ENCODE measurements at places on chromosomes 1 and 21.

GRCh38 chr1:67818725-67819301 is 14.5 kb downstream of the GNG12 start:
- DNase-seq, result no peak

- DNase-seq, result no peak
Observed at GRCh38 chr1:2240270-2241156, 12.4 kb downstream of the SKI start.

DNA sequence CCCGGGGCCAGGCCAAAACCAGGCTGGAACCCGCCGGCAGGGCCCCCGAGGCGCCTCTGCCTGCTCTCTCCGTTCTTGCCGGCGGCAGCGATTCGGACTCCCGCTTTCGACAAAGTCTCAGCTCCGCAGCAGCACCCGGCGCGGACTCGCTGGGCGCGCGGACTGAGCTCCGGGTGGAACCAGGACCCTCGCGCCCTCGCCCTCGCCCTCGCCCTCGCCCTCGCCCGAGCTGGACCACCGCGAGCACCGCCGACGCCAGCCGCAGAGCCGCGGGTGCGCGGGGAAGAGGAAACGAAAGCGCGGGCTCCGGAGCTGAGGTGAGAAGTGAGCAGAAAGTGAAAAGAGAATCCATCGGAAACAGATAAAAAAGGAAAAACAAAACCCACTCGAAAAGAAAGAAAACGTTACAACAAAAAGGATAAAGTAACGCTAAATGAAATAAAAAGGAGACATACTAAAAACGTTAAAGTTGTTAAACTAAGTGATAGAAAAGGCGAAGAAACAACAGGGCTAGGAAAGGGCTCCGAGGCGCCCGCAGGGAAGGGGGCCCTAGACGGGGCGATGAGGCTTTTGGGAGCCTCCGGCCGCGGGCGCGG is 64.9 kb downstream of the MEF2D start:
- no peak for DNase-seq

DNA sequence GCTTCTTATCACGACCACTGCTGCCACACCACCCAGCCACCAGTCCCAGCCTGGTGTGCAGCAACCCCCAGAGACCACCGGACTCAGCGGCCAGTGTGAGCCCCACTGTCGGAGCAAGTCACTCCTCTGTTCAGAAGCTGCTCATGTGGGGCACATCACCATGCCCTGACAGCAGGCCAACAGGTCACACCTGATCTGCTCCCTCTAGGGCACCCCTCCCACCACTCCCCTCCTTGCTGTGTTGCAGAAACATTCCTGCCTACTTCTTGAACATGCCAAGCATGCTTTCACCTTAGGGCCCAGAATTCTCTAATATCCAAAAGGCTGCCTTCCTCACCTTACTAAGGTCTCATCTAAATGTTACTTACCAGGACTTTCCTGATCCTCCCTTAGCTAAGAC is 146.5 kb downstream of the SLC45A1 start:
- DNase-seq, result no peak

GRCh38 chr1:15042866-15043265 is 110.7 kb upstream of the TMEM51 start:
- no peak for DNase-seq

DNA sequence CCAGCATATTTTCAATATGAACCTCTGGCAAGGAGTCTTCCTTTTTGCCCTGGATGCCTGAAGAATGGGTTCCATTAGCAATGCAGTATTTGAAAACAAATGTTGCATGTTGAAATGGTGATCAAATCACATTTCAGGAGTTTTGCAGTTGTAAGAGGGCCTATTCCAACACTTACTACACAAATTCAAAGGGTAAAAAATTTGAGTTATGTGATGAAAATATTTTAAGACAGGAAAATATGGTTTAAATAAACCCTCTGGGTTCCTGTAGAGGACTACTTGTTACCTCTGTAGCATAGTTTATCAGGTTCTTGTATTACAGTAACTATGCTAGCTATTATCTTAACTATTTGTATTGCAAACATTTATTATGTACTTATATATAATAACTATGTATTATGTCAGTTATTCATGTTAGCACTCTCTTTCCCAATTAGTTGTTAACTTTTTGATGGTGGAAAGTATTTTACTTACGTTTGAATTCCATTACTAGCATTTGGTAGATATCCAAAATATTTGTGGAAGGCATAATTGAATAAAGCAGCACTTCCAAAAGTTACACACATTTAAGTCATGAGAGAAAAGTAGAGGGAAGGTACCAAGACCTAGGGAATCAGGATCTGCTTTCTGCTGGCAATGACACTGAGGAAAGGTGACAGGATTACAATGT is 312.9 kb downstream of the GRIK1 start:
- DNase-seq, result no peak

GRCh38 chr21:43957128-43957571 is 55.0 kb upstream of the TRAPPC10 start:
- no peak for DNase-seq

DNA sequence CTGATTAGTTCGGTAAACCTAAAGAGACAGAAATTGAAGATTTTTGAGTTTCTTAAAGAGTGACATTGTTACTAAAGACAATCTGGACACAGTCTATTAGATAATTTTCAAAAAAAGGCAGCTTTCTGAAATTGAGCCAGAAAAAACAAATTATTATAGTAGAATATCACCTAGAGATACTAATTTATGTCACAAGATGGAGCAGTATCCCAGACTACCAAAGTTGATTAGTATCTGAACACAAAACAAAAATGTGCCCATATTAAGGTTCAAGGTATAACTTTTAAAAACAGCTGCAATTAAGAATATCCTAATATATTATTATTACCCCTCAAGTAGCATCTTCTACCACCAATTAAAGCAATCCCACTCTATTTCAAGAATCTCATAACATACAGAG is 40.5 kb upstream of the SYT2 start:
- DNase-seq, result no peak

DNA sequence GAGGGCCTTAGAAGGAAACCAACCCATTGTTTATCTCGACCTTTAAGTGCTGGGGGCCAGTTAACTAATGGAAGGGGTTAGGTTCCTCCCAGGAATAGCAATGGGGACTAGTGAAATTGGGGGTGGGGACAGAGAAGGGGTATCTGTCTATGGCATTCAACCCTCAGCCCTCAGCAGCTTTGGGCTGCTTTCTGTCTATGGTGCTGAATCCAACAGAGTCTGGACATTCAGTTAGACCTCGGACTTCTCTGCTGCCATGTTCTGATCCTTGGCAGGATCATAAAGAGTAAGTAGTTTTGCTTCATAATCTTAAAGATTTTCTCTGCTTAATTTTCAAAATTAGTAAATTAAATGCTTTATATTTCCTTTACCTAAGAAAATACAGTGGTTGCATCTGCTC is 2.6 kb upstream of the EPHA10 start:
- DNase-seq, result no peak

GRCh38 chr21:44708213-44708865 is 3.0 kb downstream of the TSPEAR start:
- no peak for DNase-seq

GRCh38 chr1:17661546-17662157 is 93.5 kb upstream of the ACTL8 start:
- no peak for DNase-seq

DNA sequence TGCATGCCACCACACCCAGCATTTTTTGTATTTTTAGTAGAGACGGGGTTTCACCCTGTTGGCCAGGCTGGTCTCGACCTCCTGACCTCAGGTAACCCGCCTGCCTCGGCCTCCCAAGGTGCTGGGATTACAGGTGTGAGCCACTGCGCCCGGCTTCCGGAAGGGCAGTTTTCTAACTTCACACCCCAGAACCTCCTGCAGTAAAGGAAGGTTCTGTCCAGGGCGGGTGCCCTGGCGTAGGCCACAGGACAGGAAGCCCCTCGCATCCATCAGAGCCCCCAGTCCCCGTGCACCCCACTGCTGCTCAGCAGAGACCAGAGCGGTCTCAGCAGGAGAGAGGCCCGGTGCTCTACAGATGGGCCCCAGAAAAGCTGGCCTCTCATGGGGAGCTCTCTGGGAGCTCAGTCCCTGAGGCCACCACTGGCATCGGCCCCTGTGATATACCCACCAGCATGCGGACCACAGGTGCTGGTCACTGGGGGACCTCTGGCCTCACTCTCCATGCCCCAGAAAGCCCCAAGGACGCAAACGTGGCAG is 4.1 kb upstream of the DNMT3L start:
- DNase-seq, result no peak

DNA sequence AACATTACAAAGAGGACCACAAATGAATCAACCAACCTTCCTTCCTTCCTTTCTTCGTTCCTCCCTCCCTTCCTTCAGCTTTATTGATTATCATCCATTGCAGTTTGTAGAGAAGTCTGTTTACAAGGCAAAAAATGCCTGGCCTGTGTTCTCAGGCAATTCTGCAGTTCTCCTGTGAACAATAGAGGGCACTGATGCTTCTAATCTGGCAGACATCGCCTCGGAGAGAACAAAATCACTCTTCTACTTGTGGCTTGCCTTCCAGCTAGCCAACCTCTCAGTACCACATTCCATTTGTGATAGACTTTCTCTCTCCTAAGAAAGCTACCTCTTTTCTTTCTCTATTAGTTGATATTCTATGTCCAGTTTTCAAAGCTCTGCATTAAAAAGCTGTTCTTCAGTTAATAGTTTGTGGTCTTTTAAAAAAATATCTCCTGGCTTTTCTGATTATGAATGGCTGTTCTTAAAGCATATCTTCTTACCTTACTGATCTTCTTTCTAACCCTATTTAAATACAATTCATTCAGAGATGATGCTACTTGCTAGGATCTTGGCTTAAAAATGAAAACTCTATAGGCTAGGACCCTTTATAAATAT is 26.9 kb upstream of the ESRRG start:
- DNase-seq, result no peak

DNA sequence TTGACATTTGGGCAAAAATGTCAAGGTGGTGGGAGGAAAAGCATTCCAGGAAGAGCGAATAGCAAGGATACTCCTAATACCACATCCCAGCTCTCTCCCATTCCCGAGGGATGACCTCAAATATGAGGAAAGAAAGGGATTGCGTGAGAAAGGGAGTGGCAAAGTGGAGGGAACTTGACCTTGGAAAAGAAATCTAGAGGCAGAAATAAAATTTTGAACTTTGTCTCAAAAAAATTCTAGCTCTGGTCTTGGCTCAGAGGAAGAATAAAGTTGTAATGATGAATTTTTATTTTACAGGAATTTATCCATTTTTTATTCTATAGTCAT is 127.8 kb downstream of the TBX19 start:
- DNase-seq, result no peak

DNA sequence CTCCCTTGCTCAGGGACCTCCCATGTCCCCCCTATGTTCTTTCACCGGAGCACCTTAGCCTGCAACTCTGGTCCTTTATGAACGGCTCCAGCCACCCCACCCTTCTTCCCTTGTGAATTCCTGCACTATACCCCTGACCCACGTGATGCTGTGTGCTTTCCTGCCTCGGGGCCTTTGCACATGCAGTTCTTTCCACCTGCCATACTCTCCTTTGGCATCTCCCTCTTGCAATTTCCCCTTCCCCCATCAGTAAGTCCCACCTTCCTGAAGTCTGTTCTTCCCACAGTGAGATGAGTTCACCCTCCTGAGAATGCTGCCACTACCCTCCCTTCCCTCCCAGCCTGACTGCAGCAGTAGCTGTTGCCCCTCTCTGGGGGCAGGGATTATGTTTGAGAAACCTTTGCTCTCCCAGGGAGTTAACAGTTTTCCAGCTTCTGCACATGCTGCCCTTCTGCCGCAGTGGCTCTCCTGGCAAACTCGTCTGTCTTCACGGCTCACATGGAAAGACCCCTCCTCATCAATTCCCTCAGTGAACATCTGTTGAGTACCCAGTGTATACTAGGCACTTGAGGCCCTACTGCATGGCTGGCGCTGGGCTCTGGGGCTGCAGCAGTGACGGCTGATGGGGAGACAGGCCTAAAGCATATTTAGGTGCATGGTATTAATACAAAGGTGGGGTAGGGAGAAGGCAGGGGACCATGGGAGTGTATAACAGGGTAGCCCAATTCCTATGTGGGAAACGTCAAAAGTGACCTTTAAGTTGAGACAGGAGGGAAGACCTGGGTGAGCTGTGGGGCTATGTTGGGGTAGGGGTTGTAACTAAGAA is 9.7 kb downstream of the ZNF362 start:
- DNase-seq, result no peak

- no peak for DNase-seq
Observed at GRCh38 chr1:152539901-152540300, 25.6 kb downstream of the CRCT1 start.

- no peak for DNase-seq
Observed at GRCh38 chr1:242016479-242016878, 17.6 kb upstream of the MAP1LC3C start.

DNA sequence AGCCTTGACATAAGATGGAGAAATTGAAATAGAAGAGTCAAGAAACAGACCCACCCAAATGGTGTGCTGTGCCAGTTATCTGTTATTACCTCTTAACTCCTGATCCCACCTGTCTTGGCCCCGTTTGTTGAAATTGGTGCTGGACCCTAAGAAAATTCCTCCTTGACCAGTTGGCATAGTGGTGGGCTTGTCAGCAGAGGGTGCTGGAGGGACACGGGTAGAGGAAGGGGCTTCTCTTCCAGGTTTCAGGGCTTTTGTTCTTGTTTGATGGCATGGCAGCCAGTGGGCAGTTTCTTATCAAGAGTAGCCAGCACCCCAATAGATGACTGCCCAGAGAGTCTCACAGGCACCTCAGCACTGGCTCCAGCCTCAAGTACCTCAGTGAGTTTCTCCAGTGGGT is 51.6 kb downstream of the PCBP3 start:
- no peak for DNase-seq

DNA sequence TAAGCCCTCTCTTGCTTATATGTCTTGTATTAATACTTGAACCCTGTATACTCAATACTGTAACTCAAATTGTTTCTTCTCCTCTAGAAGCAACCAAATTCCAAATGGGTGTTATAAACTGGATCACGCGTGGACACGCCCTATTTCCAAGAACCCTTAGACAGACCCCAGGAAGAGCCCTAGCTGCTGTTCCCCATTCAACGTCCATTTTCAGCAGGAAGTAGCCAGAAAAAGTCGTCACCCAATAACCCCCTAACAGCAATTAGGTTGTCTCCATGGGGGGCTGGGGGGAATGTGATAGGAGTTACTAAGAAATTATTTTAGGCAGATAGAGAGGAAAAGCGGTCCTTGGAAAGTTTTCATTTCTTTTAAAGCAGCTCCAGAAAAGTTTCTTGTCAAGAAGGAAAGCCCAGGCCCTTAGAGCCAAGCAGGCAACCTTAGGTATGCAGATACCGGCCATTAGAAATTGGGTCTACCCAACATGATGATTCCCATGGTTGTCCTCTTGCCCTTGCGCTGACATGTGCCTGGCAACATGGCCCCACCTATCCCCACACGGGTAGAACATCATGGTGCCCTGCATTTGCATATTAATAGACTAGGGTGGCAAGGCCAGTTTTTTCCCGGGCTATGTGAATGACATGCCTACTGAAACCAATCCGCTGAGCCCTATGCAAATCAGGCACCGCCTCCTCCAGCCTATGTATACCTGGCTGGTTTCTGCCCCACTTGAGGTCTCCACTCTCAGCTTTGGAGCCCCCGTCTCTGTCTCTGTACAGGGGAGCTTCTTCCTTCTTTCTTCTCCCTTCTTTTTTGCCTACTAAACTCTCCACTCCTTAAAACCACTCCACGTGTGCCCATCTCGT is 4.0 kb upstream of the CD46 start:
- no peak for DNase-seq

All from NCI-H1417 treated with DMSO at 0.1 percent for 48 hours (cell line).